Activated gamma-delta T cell treated with anti-CD3 and anti-CD28 coated beads, Interleukin-2, amount 50 U/mL, for 16 hours (primary cell): ENCODE measurements at places on chromosomes 2 and 18.

GRCh38 chr2:201254081-201254730 lies 6.1 kb upstream of the CASP8 start:
- no peak for DNase-seq

DNA sequence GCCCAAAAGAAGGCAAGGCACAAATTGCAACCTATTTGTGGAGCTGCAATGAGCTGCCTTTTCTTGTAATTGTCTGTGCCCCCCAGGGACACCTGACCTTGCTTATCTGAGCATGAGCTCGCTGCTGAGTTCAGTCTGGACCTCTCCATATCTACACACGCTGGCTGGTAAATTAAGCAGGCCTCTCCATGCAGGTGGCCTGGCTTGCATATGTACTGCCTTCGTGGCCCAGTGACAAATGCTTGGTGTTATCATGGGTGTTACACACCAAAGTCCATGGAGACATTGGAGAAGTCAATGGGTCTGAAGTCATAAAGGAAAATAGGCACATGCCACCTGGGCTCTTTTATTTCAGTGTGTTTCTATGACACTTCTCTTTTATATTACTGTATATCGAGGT lies 121.2 kb downstream of the IRS1 start:
- no peak for DNase-seq

DNA sequence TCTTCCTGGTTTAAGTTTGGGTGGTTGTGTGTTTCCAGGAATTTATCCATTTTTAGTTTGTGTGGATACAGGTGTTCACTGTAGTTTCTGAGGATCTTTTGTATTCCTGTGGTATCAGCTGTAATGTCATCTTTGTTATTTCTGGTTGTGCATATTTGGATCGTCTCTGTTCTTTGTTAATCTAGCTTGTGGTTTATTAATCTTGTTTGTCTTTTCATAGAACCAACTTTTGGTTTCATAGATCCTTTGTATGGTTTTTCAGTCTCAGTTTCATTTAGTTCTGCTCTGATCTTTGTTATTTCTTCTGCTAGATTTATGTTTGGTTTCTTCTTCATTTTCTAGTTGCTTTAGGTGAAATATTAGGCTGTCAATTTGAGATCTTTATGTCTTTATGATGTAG lies 202.4 kb upstream of the ZSWIM2 start:
- DNase-seq, result no peak

DNA sequence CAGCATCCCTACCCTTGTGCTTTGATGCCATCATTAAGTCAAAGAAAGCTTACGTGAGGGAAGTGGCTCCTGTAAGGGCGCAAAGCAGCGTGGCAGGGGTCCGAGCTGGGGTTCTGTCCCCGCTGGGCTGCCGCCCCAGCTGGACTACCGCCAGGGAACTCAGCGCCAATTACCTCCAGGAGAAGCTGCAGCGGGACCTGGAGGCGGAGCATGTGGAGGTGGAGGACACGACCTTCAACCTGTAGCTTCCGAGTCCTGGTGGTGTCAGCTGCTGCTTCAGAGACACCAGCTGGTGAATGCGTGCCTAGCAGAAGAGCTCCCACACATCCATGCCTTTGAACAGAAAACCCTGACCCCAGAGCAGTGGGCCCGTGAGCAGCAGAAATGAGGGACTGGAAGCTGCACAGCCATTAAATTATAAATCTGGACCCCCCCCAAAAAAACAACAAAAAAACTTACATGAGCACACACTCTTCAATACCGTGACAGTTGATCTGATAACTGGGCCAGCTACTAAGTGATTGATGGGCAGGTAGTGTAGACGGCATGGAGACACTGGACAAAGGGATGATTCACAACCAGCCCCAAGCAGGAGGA lies 20.1 kb upstream of the YES1 start:
- no peak for DNase-seq

- no peak for DNase-seq
Observed at GRCh38 chr2:191690327-191690726, 12.4 kb downstream of the NABP1 start.

- no peak for DNase-seq
Observed at GRCh38 chr18:75538727-75539126, 111.2 kb upstream of the SMIM21 start.

DNA sequence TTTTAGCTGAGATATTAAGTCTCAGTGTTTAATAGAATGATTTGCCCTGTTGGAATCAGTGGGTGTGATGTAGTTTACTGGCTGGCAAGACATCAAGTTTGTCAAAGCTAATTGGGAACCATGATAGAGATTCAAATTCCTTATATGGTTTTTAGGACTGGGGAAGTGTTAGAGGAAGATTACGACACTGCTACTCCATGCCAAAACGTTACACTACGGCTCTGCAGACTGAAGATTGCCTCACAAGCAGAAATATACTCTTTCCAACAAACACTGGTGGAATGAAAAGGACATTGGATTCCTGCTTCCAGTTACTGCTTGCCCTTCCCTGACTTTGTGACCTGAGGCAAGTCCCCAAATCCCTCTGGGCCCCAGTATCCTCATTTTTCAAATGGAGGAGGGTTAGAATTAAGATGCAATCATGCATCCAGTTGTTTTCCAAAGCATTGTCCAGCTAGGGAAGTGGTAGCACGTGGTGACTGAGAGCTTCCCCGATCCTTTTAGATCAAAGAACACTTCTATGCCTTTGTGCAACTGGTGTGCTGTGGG lies 147.6 kb downstream of the CDC42EP3 start:
- DNase-seq, result no peak

DNA sequence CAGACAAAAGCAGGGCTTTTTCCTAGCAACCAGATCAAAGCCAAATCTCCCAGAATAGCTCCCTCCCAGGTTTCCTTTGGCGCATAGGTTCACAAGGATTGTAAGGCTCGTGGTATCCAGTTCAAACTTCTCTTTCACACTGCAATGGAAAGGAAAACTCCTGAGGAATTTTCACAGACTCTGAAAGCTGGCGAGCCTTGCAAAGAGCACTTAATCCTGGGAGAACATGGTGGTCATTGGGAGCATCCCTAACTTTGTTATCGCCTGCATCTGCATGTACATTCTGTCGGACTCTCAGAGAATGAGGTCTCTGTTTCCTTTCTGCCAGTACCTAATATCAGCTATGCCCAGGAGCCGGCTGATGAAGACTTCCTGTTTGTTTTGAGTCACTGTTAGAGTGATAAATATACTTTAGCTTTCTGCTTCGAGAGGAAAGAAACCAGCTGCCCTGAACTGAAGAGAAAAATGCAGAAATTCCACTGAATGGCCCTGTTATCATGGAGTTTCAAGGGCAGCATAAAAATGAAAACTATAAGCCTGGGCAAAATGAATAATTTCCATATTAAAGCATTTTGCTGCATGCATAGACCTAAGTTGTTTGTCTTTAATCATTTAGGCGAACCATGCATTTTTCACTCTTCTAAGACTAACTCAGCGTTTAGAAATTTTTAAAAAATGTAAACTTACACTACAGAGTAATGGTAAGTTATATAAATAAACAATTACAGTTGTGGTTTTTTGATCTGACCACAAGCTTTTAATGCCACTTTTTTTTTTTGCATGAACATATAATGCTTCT lies 76.4 kb upstream of the ZEB2 start:
- no peak for DNase-seq

DNA sequence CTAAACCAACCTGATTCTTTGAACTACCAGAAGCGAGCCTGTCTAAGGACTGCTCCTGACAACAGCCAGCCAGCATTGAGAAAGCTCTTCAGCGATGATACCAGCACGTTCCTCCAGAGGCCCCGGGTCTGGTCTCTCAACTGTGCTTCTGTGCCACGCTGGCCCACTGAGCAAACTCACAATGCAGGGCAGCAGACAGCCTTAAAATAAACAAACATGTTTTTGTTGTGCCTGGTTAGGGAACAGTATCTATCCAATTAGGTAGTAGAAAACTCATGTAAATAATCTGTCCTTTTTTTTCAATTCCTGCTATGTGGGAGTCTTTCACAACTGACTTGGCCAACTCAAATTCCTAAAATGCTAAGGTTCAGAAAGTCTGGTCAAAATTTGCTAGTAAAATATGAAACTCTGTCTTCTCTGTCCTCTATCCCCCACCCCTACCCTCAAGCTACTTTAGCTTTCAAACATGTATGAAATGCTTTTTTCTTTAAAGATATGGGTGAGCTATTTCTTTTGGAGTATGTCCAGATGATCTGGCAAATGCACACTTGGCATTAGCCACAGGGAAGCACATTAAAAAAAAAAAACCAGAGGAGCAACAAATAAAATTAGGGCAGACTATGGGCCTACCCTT lies 21.4 kb upstream of the EML4 start:
- DNase-seq, result no peak

DNA sequence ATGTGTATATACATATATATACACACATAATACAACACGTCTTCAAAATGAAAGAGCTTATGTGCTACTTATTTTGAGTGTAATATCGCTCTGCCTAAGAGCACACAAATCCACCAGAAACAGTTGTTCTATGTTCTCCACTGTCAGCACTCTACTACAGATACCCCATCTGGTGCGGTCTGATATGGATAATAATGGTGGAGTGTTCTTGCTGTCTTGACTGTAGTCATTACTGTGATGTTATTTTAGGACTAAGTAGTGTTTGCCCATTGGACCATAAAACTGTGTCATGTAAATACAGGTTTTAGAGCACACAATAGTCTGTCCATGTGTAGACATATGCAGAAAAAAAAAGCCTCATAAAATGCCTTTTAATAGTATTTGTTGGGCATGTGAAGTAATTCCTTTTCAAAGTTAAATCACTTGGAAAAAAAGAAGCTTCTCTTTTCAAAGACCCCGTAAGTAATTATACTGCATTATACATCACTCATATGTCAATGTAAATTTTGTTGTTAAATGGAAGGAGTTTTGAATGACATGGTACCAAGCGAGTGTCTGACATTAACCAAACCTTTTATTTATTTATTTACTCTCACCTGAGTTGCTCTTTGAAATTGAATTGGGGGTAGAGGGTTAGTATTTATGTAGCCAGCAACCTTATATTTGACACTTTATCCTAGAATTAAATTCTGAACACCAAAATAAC lies 1249.2 kb upstream of the ZEB2 start:
- no peak for DNase-seq

DNA sequence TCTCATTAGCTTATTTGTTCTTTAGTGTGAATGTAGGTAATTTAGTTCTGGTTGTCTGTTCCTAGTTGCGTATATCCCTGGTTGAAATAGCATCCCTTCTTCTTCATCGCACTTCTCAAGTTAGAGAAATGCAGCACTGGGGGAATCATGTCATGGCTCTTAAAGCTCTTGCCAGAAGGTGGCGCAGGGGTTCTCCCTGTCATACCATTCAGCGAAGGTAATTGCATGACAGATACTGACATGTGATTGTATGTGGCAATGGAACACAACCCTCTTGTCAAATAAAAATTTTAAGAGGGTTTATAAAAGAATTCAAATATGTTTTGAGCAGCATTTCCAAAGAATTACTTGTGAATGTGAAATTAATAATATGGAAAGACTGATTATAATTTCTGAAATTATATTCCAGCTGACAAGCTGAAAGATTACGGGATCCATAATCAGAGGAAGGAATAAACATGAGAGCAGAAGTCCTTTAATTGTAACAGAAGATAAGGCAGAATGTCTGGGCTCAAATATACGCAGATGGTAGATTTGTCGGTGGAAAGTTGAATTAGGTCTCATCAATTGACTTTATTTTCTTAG lies 411.7 kb downstream of the DSEL start:
- no peak for DNase-seq

GRCh38 chr2:88563129-88563528 lies 64.1 kb downstream of the EIF2AK3 start:
- DNase-seq, result no peak

- DNase-seq, result no peak
Observed at GRCh38 chr2:233221378-233222063, 30.0 kb upstream of the ATG16L1 start.

- DNase-seq, result no peak
Observed at GRCh38 chr2:18276583-18277075, 283.8 kb downstream of the RDH14 start.

- no peak for DNase-seq
Observed at GRCh38 chr2:11481789-11482472, 16.0 kb upstream of the E2F6 start.

- no peak for DNase-seq
Observed at GRCh38 chr18:26549263-26550094, 1.1 kb upstream of the KCTD1 start.

DNA sequence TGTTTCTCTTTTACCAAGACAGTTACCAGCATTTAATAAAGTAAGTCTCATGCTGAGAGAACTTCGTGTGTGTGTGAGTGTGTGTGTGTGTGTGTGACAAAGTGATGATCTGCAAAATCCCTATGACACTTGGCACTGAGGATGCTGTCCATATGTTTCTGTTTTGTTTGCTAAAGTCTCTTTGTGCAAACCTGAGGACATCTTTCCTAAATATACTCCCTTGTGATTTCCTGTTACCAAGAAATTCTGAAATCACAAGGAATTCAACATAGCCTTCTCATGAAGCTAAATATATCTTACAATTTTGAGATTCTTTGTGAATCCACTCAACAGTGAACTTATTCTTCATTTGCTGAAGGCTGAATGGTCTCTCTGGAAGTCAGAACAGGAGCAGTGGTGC lies 1359.7 kb upstream of the NRXN1 start:
- DNase-seq, result no peak

- DNase-seq, result no peak
Observed at GRCh38 chr2:47259829-47260228, 104.7 kb upstream of the STPG4 start.

DNA sequence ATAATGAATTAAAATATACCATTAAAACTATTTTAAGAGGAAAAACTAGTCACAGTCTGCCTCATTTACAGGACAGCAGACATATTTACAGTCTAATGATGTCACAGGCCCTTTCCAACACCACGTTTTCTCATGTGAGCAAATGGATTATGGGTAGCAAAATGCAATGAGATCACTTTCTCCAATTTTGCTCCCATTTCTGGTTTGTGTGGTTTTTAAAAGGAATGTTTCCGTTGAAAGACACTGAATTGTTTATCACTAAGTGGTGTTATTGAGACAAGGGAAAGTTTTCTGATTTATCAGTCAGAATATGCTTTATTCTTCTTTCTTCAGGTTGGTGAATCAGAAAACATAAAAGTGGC lies 11.4 kb upstream of the NR4A2 start:
- no peak for DNase-seq

DNA sequence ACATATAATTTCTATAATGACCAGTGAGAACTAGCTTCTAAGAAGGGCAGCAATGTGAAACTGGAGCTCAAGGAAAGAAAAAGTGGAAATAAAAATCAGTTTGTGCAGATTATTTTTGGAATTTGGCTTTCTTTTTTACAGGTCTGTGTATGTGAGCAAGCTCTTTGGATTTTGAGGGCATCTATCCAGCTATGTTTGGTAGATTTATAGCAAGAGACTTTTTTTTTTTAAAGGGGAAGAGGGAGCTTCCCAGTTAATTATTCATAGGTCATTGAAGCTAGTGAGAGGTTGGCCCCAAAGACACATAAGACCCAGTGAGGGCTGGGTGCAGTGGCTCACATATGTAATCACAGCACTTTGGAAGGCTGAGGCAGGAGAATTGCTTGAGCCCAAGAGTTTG lies 24.0 kb upstream of the COLEC12 start:
- no peak for DNase-seq

GRCh38 chr2:67032076-67032475 lies 365.1 kb upstream of the ETAA1 start:
- DNase-seq, result no peak
